Activated CD4-positive, alpha-beta T cell treated with anti-CD3 and anti-CD28 coated beads for 48 hours (primary cell): ENCODE measurements at places on chromosomes 2 and 18.

GRCh38 chr2:237498341-237498740 lies 11.3 kb downstream of the MLPH start:
- no peak for DNase-seq

GRCh38 chr2:131827481-131828163 lies 299.9 kb downstream of the CCDC74A start:
- DNase-seq = no peak

- DNase-seq = no peak
Observed at GRCh38 chr2:25226827-25227226, 58.4 kb upstream of the POMC start.

DNA sequence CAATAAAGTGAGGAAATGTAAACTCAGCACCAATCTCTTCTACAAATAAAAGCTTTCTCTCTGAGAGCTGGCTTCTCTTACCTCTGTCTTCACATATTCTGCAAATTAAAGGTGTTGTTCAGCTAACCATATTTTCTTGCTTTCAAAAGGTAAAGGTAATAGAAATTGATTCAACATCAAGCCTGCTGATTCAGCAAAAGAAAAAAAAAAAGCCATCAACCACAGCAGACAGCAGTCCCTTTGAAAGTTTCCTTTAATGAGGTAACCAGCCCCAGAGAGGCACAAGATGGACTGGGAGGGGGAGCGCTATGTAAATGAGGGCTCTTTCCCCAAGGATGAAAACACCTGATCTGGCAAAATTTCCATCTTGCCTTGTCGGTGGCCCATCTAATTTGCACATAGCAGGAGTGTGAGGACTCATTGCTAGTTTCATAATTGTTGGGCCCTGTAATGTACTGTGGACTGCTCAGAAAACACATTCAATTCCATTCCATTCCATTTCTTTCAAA lies 154.9 kb upstream of the SOX11 start:
- DNase-seq = no peak

GRCh38 chr2:197949224-197949623 lies 144.8 kb downstream of the PLCL1 start:
- DNase-seq = no peak

- DNase-seq = no peak
Observed at GRCh38 chr2:42804338-42804737, 12.0 kb upstream of the HAAO start.

GRCh38 chr2:205780645-205781044 lies 98.3 kb downstream of the NRP2 start:
- no peak for DNase-seq

- DNase-seq = no peak
Observed at GRCh38 chr2:239113615-239114014, 265.7 kb downstream of the TWIST2 start.

DNA sequence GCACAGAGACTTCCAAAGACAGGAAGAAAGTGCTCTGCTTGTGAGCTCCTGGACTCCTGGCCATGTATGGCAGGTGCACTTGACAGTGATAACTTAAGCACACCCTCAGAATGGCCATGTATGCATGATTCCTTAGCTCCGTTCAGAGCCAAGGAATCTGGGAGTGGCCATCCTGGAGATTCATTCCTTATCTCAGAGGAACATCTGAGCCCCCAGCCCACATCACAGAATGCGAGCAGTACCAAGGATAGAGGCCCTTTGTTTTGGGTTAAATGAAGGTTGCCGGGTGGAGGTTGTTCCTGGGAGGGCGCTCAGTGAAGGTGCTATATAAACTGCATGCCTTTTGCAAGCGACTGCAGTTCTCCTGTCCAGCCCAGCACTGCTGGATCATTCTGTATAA lies 26.9 kb downstream of the DIPK1C start:
- DNase-seq = no peak

DNA sequence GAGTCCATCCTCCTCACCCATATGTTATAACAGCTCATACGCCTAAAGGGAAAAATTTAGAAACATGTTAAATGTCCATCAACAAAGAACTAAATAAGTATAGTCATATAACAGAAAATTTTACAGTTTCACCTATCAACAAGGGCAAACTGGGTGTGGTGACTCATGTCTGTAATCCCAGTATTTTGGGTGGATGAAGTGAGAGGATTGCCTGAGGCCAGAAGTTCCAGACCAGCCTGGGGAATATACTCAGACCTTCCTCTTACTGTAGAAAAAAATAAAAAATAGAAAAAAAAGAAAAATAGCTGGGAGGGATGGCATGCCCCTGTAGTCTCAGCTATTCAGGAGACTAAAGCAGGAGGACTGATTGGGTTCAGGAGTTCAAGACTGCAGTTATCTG lies 48.3 kb upstream of the GULP1 start:
- no peak for DNase-seq

DNA sequence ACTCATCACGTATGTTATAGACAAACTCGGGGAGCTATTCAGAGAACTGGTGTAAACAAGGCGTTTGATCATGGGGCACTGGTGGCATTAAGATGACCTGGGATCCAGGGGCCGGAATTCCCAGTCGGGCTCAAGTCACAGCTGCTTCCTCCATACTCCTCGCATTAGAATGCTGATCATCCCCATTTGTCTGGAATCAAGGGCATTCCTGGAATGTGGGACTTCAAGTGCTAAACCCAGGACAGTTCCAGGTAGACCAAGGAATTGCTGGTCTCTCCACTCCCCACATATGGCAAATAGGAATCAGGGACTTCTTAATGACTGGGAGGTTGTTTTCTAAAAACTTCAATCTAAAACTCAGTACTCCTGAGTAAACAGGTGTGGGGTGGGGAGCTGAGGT lies 355.7 kb upstream of the RAB6C start:
- no peak for DNase-seq

GRCh38 chr2:195392446-195393336 lies 264.3 kb upstream of the SLC39A10 start:
- no peak for DNase-seq

DNA sequence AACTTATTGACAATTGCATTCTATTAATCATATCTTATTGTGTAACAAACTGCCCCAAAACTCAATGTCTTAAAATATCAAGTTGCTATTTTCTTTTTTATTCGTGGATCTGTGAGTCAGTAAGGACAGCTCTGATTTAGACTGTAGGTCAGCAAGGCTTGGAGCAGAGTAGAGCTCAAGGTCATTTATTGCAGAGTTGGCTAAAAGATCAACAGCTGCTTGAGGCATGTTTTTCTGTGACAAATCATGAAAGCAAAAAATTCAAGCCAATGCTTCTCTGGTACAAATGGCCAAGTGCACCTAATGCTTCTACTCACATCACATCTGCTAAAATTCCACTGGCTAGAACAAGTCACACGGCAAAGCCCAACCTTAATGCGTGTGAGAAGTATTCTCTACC lies 497.7 kb upstream of the LRATD1 start:
- no peak for DNase-seq

- DNase-seq = no peak
Observed at GRCh38 chr2:208948073-208948472, 475.8 kb upstream of the MAP2 start.

DNA sequence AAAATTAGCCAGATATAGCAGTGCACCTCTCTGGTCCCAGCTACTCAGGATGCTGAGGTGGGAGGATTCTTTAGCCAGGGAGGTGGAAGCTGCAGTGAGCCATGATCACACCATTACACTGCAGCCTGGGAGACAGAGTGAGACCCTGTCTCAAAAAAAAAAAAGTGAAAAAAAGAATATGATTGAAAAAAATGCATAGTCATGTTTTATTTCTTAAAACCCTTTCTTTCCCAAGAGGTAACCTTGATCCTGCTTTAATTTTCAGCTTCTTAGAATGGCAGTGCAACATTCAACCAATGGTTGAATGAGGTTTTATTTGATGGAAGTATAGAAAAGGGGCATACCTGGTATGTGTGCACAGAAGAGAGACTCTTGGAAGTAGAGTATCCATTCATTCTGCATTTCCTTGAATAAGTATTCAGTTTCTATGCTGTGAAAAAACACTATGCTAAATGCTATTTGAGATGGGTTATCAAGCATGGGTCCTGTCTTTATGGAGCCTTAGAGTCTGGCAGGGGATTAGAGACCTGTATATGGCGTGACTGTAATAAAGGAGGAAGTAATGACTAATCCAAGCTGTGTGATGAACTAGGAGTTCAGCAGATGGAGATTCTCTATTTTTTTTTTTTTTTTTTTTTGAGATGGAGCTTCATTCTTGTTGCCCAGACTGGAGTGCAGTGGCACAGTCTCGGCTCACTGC lies 146.3 kb downstream of the WDSUB1 start:
- DNase-seq = no peak

DNA sequence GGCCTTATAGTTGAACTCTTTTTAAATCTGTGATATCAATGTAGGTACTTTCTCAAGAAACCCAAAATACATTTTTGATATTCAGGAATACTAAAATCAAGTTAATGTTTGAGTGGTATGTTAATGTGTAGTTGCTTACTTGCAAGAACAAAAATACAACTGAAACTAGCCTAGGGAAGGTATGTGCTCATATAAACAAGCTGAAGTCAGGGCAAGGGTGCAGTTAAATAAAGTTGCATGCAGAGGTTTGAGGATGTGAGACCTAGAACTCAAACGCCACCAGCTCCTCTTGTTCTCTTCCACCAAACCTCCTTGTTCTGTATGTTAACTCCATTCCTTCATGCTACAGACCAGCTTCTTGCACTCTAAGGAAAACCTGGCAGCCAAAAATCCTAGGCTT lies 388.3 kb upstream of the SMIM21 start:
- DNase-seq = no peak

GRCh38 chr2:148963461-148963860 lies 75.0 kb upstream of the LYPD6B start:
- DNase-seq = no peak

- no peak for DNase-seq
Observed at GRCh38 chr2:220134756-220135534, 507.5 kb downstream of the SLC4A3 start.

- DNase-seq = no peak
Observed at GRCh38 chr2:208415897-208416296, 9.3 kb downstream of the PTH2R start.

- DNase-seq = no peak
Observed at GRCh38 chr2:232146294-232146693, 184.8 kb downstream of the DIS3L2 start.

GRCh38 chr2:7594211-7594610 lies 677.0 kb downstream of the RNF144A start:
- DNase-seq = no peak

- DNase-seq = no peak
Observed at GRCh38 chr18:27223526-27224291, 38.6 kb upstream of the CHST9 start.

DNA sequence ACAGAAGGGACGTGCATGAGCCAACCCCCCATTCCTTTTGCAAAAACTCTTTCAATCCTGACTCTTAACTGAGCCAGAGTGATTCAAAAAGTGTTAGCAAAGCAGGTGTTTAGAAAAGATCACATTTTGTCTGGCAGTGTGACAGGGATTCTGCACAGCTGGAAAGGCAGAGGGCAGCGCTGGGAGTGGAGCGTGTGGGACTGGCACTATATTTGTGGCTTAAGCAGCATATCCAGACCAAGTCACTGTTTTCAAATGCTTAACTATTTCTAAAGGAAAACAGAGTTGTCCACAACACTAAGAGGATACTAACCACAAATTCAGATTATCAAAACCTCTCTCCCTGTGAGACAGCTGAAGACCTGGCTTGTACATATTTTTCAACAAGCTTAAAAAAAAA lies 19.0 kb downstream of the CABYR start:
- DNase-seq = no peak

- no peak for DNase-seq
Observed at GRCh38 chr2:42957861-42958301, 165.5 kb upstream of the HAAO start.

GRCh38 chr2:79159653-79160052 lies at the start of gene REG3A:
Gene REG3A (minus strand): TSS chr2:79159753. CDS start chr2:79159405, 348 bp downstream.
- no peak for DNase-seq

- DNase-seq = no peak
Observed at GRCh38 chr2:200023570-200023969, 68.2 kb downstream of the MAIP1 start.

GRCh38 chr2:52054824-52055223 lies 1022.9 kb upstream of the NRXN1 start:
- DNase-seq = no peak

DNA sequence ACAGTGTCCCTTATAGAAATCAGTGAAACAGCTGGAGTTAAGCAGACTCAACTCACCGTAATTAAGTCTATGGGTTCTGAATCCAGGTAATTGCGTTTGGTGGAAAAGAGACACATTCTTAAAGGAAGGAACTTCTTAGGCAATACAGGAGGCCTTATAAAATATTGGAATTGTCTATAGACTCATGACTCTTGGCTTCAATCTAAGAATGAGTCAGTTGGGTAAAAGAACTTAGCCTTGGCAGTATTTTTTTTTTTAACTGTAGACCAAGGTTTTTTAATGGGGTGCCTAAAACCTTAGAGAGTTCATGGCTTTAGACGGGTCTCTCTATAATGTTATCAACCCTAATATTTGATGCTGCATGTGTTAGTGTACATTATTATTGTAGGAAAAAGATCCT lies 47.6 kb downstream of the CCDC85A start:
- no peak for DNase-seq

DNA sequence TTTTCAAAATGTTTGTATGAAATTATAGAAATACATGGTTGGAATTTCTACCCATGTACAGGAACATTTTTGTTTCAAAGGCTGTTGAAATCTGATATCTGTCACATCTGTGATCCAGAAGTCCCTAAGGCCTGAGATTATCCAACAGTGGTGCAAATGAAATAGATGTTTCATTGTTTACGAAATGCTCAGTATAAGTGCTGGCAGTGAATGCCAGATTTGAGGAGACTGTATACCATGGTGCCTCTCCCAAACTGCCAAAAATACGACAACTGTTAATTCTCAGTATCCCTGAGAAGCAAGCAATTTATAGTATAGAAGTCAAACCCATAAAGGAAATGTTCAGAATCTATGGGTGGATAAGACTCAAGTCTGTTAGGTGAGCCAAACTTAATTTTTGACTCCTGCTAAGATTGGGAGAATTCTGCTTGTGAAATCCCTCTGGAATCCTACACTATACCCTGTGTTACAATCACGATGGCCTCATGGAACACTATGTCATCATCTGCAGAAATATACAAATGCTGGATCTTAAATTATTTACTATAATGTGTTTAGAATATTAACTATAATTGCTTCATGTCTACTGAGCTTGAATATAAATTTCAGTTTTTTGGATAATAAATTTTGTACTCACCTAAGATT lies 71.2 kb upstream of the DOCK10 start:
- no peak for DNase-seq

- no peak for DNase-seq
Observed at GRCh38 chr2:1203772-1204171, 209.5 kb upstream of the TPO start.

DNA sequence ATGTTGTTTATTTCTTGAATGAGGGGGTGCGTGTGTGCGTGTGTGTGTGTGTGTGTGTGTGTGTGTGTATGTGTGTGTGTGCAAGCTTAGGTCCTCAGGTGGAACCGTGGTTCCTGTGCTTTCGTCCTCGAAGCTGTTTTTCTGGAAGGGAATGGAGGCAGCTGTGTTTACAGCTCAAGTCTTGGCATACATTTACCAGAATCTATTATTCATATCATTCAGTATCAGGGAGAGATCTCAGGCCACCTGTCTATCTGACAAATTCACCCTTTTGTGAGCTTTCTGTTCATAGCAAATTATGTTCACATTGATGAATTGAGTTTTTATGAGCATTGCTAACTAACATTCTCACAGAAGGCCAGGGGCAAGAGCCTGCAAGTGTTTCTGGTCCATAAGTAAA lies 550.4 kb downstream of the ARHGAP15 start:
- DNase-seq = no peak
